ENCODE measurements at places on chromosomes 1 and 21. TPM values are rescaled to one million over a fixed set of nuclear protein-coding genes. Genes with fewer than 3 reads are reported as not detected.

- DNase-seq = no peak
Measured at GRCh38 chr1:72280711-72281110, 1.6 kb downstream of the NEGR1 start.

DNA sequence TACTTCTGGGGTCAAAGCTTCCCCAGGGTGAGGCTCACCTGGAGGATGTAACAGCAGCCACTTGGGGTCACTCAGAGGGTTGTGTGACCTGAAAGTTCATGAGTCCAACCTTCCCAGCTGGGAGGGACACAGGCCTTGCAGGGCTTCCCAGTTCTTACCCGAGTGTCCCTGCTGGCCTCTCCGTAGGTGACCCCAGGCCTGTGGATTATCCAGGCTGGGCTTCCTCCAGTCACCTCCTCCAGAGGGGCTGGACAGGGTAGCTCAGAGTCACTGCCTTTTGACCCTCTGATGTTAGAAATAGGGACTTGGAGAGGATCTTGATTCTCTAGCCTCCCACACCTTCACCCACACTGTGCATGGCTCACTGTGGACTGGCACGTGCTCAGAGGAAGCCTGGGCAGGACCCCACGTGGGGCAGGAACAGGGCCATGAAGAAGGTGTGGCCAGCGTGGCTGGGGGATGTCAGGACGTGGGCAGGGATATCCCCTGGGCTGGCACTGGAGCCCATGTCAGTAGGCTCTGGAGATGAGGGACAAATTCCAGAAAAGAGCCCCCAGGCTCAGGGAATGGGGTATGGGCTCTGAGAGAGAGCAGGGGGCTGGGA lies 131.8 kb downstream of the ACTL8 start:
- DNase-seq = no peak

DNA sequence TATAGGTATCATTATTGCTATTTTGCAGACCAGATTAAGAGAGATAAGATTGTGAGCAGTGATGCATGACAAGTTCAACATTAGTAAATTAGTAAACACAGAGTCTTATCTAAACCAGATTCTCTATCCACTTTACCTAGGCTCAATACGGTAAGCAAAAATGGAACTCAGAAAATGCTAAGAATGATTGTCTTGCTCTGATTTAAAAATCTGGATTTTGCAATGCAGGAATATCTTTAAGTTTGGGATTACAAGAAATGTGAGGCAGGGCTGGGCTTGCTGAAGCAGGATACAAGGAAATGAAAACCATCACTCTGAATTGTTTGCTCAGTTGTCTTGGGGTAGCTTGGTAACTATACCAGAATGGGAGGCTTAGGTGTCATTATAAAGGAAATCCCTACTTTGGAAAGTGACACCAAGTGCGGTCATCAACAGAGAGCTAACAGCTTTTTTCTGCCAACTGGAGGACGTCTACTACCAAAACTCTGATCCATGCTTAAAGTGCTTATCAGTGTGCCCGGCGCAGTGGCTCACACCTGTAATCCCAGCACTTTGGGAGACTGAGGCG lies 332.7 kb upstream of the RUNX1 start:
- DNase-seq = no peak

DNA sequence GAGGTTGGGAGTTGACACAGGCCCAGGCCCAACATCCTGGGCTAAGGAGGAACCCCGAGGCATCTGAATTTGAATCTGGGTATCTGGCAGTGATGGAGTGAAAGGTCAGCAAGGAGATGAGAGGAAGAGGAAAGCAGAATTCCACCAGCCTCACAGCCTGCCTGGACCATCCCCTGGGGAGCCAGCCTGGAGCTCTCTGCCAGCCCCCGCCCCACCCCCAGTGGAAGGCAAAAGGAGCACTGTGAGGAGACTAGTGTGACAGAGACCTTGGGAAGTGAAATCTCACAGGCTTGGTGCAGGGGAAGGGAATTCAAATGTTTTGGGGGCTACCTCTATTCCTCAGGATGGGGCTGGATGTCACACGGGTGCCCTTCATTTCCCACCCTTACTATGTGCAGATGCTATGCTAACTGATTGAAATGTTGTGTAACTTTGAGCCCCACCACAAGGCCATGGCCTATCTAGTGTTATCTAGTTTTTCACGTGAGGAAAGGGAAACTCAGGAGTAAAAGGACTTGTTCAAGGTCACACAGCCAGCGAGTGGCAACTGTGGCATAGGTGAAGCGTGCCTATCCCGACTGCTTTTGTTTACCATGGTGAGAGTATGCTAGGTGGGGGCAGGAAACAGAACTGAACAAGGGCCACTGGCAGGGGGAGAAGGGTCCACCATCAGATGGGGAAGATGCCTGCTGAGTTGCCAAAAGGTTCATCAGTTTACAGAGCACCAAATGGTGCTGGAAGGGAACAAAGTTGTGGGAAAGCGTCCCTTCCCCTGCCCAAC lies 29.8 kb downstream of the AHDC1 start:
- DNase-seq = peak; percentile 77

DNA sequence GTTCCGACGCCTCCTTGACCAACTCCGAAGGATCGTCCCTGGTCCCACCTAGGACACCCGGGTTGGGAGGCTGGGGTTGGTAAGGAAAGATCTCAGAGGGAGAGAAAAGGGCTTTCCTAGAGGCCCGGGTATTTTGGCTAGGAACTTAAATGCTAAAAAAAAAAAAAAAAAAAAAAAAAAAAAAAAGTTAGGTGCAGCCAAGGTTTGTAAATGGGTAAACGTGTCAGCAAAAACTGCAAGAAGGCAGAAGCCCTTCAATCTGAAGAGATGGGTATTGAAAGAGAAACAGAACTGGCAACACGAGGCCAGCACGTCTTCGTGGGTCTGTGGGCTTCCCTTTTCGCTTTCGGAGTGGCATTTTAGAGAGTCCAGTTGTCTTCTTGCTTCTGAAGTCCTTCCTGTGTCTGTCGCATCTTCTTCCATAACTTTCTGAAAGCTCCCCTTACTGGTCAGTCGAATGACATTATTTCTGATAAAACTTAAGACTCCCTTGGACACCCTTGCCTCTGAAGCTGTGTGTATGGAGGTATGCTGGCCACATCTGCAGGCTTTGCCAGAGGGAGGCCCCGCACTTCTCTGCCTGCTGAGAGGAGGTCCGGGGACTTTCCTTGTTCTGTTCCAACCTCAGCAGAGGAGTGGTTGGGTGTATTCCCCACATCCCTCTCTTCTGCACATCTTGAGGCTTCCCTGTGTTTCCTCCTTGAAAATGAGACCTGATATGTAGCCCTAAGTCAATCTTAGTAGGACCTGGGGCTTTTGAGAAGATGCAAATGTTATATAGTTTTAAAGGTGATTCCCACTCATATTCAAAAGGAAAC lies 745 bp downstream of the RCSD1 start:
- DNase-seq = no peak

- DNase-seq = no peak
Measured at GRCh38 chr1:183000167-183000962, 22.9 kb upstream of the LAMC1 start.

DNA sequence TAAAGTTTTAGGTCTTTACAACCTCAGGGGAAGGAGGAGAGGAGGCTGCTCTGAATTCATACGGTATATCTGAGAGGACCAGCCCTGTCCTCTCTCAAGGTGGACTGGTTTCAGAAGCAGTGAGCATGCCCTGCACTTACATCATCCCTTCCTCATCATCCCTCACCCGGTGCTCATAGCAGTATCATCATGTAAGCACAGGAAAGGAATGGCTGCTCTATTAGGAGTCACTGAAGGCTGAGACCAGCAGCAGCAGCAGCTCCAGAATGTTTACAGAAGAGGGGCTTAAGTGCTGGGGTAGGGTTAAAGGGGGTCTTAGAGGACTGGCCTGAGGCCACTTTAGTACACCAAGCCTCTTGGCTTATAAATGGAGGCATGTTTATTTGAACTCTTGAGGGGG lies 185.9 kb downstream of the AK5 start:
- DNase-seq = no peak

The SPRR1A gene
- total RNA-seq = not detected

GRCh38 chr1:19918057-19918456 lies 5.4 kb downstream of the PLA2G2E start:
- peak; percentile 85 for DNase-seq

DNA sequence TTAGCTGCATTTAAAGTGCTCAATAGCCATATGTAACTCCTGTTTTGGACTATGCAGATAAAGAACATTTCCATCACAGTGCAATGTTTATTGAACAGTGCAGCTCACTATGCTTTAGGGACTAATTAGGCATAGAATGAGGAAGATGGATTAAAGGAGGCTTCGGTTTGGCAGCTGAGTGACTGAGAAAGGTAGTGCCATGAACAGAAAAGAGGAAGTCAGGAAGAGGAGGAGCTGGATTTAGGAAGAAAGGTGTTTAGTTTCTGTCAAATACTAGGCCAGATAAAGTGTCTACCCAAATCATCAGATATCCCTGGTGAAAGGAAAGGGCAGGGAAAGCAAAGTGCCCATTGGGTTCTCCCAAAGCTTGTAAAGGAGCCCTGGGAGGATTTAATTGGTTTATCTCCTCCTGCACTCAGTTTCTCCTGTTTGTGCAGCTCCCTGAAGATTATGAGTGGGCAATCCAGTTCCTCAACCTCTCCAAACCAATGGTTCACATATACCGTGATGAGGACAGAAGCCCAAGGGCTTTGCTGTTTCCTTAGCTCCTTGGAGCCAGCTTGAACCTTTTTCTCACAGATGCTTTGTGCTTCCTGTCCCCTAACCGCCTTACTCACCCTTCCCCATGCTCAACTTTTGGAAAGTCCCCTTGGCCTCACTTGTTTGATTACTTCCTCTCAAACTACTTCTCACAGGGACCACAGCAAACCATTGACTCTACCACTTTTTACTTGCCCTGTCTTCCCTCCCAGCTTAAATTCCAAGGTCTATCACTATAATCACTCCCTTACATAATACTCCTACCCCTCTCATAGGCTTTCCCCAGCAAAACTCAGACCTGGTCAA lies 3.5 kb upstream of the RAP1A start:
- DNase-seq = no peak

DNA sequence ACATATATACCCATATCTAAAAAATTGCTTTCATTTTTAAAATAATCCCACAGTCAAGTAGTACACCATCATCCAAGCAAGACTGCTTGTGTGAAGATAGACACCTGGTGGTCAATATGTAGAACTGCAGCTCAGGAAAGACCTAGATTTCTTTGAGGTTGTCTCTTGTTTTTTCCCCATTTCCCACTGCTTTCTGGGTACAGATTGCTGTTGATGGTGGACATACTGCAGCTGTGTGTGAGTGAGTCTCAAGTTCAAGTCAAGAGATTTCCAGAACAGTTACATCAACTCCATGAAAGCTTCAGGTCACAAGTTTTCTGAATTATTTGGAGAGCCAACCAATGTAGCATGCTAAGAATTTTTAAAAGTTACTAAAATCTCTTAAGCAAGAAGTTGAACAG lies 306.4 kb downstream of the DUSP10 start:
- DNase-seq = no peak

DNA sequence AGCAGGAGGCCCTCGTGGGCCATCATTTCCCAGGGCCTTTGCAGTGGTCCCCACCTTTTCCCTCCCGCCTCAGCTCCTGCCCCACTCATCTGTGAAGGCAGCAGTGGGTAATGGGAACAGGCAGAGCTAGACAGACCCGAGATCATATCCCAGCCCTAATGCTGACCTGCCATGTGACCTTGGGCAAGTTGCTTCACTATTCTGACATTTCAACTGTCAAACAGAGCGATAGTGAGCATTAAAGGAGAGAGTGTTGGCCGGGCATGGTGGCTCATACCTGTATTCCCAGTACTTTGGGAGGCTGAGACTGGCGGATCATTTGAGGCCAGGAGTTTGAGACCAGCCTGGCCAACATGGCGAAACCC lies 51.7 kb downstream of the RPS6KA1 start:
- DNase-seq = no peak

- no peak for DNase-seq
Measured at GRCh38 chr1:13584876-13585611, 1.4 kb downstream of the PDPN start.

DNA sequence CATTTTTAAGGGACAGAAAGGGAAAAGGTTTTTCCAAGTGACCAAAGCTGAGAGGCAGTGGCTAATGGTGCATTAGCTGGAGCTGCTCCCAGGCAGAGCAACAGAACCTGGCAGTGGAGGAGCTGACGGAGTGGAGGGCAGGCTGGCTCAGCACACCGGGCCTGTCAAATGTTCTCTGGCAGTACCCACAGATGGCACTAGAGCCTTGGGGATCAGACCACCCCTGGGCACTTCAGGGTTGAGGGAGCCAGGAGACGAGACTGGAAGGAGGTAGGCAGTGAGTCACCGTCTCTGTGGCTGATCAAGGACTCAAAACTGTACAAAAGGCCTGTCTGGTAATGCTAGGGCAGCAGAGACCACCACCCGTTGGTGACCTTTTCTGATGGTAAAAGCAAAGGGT lies 121.7 kb upstream of the KIAA0040 start:
- peak; percentile 55 for DNase-seq

- DNase-seq = no peak
Measured at GRCh38 chr1:212007886-212008285, 27.5 kb downstream of the INTS7 start.

- no peak for DNase-seq
Measured at GRCh38 chr1:52404975-52405338, 555 bp downstream of the PRPF38A start.

The THEM5 gene
- total RNA-seq = 0.53 TPM

- DNase-seq = peak; percentile 76
Measured at GRCh38 chr1:23376890-23377811, 7.5 kb upstream of the ZNF436 start.

DNA sequence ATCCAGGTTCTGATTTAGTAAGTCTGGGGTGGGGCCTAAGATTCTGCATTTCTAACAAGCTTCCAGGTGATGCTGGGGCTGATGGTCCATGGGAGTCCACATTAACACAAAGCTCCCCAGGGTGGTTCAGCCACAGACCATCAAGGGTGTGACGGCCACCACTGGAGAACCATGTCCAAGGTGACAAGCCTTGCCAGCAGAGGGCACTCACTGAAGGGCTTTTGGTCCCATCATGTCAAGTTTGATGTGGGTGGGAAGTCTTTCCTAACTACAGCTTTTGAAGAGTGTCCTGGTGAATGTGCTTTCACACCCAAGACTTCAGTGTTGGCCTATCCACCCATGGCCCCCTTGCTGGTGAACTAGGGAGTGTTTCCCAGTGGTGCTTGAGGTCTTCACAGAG lies 67.1 kb downstream of the UBE2T start:
- DNase-seq = peak; percentile 63

GRCh38 chr1:26787381-26787705 lies 407 bp upstream of the PIGV start:
- DNase-seq = no peak

GRCh38 chr1:10170239-10170574 lies 40.2 kb upstream of the KIF1B start:
- DNase-seq = no peak

GRCh38 chr1:21605964-21606705 lies 63.0 kb downstream of the RAP1GAP start:
- no peak for DNase-seq

GRCh38 chr1:47440599-47441081 lies 2.8 kb downstream of the FOXD2 start:
- no peak for DNase-seq

- DNase-seq = no peak
Measured at GRCh38 chr1:10672343-10673050, 123.9 kb downstream of the CASZ1 start.

GRCh38 chr1:226598455-226598849 lies 49.9 kb downstream of the STUM start:
- no peak for DNase-seq
